ENCODE measurements at places on chromosomes 5 and 9. TPM values are rescaled to one million over a fixed set of nuclear protein-coding genes. Genes with fewer than 3 reads are reported as not detected.

TUSC1 gene
- total RNA-seq: 6.6 TPM

SLC34A1 gene
- not detected for total RNA-seq

CIZ1 gene
- 79.5 TPM for total RNA-seq

OR2Y1 gene
- not detected for total RNA-seq

LRRC19 gene
- total RNA-seq: not detected

BTNL3 gene
- not detected for total RNA-seq

TMEM215 gene
- not detected for total RNA-seq

GABRA6 gene
- total RNA-seq: not detected

MRRF gene
- 76.7 TPM for total RNA-seq

ORM2 gene
- total RNA-seq: not detected

SLCO4C1 gene
- total RNA-seq: not detected

FOXD4L6 gene
- total RNA-seq: not detected

KCNIP1 gene
- not detected for total RNA-seq

ENC1 gene
- 6.3 TPM for total RNA-seq

NKD2 gene
- total RNA-seq: 22.6 TPM
